ENCODE measurements at places on chromosomes 13 and 19.

- no peak for DNase-seq
These were observed 2.0 kb downstream of the GGN start for GRCh38 chr19:38385804-38386257.

GRCh38 chr19:12769689-12770088 lies 5.7 kb downstream of the HOOK2 start:
- no peak for DNase-seq

- no peak for DNase-seq
These were observed 150.9 kb downstream of the RFC3 start for GRCh38 chr13:33968520-33969507.

GRCh38 chr19:55386493-55386971 lies 800 bp downstream of the RPL28 start:
- no peak for DNase-seq

DNA sequence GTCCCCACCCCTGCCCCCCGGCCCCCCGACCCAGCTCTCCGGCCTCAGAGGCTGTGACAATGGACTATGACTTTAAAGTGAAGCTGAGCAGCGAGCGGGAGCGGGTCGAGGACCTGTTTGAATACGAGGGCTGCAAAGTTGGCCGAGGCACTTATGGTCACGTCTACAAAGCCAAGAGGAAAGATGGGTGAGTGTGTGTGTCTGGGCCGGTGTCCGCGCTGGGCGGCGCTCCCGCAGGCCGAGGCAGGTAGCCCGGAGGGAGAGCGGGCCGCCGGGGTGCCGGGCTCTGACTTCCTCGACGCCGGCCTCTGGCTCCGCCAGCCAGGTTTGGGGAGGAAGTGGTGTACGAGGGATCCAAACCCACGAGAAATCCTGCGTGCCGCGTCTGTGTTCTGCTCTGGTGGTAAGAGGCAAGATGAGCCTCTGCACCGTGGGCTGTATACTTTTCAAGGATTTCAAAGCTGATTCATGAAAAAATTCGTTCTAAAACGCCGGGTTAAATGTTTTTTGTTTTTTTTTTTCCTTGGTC lies 718 bp downstream of the CDK8 start:
- no peak for DNase-seq

DNA sequence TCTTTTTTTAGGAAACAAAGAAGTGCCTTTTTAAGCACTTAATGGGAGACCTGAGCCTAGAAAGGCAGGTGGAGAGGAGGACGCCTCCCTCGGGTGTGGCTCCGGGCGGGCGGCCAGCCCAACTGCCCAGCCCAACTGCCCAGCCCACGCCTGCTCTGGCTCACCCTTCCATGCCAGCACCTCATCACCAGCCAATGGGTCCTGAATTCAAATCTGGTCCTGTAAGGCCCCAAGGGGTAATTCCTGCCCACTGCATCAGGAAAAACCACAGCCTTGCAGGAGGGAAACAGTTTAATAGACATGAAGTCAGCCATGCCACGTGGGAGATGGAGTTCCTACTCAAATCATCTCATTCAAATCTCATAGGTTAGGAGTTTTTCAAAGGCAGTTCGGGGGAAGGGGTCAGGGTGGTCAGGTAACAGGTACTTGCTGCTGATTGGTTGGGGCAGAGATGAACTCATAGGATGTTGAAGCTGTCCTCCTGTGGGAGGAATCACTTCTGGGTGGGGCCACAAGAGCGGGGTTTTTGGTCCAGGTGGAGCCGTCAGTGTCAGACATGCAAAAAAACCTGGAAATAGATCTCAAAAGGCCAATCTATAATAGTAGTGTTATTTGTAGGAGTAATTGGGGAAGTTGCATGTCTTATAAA lies 64.9 kb downstream of the HSPH1 start:
- no peak for DNase-seq

DNA sequence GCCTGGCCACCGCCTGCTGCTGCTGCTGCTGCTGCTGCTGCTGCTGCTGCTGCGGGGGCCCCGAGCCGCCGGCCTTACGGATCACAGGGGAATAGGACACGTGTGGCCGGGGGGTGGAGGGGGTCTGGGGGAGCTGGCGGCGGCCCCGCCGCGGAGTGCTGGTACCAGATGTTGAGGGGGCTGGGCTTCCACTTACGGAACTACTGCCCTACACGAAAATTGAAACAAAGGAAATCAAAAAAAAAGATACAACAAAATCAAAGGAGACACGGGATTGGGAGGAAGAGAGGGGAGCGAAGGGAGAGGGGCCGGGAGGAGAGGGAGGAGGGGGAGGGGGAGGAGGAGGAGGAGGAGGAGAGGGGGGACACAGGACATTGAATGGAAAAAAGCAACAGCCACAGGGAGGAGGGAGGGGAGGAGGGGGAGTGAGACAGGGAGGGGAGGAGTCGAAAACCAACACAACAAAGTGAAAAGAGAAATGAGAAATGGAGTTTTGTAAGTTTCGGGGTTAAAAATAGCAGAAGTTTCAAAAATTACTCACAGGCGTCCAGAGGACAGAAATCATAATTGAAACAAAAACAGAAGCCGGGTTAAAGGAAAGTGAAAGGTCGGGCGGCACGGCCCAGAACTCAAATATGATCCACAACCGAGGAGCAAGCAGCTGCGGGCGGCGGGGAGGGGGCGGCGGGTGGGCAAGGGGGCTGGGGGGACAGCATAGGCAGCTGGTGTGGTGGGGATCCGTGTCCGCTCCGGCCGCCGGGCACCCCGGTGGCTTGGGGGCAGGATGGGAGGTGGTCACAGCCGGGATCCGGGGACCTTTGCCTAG lies 57.8 kb downstream of the IER2 start:
- peak; percentile 66 for DNase-seq

- DNase-seq: no peak
These were observed 7.2 kb downstream of the RAB20 start for GRCh38 chr13:110554227-110554836.

GRCh38 chr19:16025108-16026101 lies 50.9 kb upstream of the TPM4 start:
- peak; percentile 61 for DNase-seq

DNA sequence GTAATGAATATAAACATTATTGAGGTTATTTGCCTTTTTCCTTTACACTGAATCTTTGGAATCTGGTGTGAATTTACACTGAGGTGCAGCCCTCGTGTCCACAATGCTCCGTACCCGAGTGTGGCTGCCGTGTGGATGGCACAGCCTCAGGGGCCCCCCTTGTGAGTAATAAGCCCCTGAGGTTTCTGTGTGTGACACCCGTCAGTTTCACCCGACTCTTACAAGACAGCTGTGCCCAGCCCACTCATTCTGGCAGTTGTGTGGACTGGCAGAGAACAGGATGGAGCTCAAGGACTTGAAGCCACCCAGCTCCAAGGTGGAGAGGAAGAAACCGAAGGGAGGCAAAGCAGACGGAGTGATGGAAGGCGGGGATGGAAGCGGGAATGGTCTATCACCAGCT lies 7.8 kb downstream of the PROZ start:
- no peak for DNase-seq

All from Kasumi-1 (cell line).